ENCODE measurements at places on chromosomes 7 and 10.
A peak's percentile ranks its signal among the peaks of the same experiment; 100 is the strongest.

DNA sequence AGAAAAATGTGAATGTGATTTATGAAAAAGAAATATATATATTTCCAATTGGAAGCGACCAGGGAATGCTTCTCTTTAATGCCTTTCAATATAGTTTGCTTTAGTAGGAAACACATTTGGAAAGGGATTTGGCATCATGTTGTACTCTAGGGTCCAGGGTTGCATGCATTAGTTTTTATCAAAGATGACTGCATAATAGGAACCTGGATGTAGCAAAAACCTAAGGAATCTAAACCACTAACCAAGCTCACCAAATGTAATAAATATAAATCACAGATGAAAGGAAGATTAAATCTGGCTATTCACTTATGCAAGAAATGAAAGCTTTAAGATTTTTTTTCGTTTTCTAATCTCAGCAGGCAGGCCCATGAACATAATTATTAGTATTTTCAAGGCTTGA is 120.0 kb downstream of the ATXN7L1 start:
- no peak for DNase-seq

GRCh38 chr10:104908581-104908980 is 267.5 kb downstream of the SORCS3 start:
- no peak for DNase-seq

GRCh38 chr7:155918720-155919390 is 106.6 kb upstream of the SHH start:
- DNase-seq, result peak; percentile 3

GRCh38 chr7:105210721-105211205 is 178.0 kb downstream of the SRPK2 start:
- DNase-seq, result no peak

DNA sequence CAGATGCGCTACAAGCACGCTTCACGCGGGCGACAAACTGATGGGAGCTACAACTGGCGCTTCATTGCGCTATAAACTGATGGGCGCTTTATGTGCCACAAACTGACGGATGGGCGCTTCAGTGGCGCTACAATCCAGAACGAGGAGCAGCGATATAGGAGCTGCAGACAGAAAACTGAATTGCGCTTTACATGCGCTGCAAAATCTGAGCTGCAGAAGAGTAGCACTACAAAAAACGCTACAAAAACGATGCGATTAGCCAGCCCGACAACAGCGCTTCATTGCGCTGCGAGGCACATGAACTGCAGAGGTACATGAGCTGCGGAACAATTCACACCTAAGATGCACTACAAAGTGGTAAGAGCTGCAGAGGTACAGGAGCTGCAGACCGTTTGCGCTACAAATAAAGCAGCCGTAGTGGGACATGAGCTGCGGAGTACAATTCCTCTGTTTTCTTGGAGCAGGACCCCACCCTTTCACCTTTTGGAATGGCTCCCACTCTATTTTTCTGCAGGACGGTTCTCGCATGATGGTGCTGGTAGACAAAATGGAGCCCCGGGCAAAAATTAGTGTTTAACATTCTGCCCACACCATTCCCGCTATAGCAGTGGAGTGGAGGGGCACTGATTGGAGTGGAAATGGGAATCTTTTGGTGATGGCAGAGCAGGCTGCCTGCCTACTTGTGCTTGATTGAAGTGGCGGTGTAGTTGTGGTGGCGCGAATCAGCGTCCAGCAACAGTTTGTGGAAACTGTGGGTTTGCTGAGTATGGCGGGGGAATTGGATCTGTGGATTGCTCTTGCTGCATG is 1.2 kb upstream of the SGCE start:
- peak; percentile 55 for DNase-seq

DNA sequence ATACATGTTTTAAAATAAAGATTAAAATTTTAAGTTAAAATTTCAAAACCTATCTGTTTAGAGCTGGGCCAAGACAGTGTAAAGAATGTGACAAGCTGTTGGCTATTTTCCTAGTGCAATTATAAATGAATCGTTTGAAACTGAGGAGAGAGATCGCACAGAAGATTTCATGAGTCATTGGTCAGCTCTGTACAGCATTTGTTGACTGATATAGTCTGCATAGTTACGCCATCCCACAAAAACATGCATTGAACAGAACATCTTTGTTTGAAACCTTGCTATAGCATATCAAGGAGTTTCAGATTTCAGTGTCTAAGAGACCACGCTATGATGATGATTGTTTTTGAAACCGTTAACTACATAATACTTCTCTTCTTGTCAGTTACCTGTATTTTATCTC is 1.3 kb upstream of the C10orf67 start:
- DNase-seq, result peak; percentile 86

- no peak for DNase-seq
Observed at GRCh38 chr7:44306606-44307005, 18.8 kb downstream of the CAMK2B start.

DNA sequence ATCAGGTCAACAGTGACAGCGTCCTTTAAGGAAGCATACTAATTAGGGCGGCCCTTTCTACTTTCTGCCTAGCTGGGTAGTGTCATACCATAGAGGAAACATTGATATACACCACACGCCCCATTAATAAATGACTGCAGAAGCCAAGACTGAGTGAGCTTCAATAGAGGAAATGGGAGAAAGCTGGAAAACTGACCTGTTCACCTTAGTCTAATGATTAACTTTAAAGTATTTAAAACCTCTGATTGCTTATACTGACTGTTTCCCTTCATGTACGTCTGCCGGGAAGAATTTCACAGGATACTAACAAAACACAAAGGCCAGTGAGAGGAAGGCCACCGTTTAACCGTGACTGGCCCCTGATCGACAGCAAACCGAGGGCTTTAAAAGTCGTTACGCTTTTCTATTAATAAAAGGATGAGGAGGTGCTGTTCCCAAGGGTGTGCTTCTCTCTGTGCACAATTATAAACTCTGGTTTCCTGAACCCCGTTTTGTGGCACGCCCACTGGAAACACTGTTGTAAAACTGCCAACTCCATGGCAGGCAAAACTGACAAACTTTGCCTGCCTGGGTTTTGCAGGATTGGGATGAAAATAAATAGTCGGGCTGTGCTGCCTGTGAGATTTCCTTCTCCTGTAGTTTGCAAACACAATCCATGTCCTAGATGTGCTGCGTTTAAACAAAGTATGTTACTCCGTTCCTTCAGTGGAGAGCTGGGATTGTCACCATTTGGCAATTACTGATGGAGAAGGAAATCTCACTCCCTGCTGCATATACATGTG is 137.6 kb downstream of the NRP1 start:
- no peak for DNase-seq

Data from EL (cell line).